Hypothalamus (tissue), 51 donors: ENCODE measurements at places on chromosomes 16 and 17.

DNA sequence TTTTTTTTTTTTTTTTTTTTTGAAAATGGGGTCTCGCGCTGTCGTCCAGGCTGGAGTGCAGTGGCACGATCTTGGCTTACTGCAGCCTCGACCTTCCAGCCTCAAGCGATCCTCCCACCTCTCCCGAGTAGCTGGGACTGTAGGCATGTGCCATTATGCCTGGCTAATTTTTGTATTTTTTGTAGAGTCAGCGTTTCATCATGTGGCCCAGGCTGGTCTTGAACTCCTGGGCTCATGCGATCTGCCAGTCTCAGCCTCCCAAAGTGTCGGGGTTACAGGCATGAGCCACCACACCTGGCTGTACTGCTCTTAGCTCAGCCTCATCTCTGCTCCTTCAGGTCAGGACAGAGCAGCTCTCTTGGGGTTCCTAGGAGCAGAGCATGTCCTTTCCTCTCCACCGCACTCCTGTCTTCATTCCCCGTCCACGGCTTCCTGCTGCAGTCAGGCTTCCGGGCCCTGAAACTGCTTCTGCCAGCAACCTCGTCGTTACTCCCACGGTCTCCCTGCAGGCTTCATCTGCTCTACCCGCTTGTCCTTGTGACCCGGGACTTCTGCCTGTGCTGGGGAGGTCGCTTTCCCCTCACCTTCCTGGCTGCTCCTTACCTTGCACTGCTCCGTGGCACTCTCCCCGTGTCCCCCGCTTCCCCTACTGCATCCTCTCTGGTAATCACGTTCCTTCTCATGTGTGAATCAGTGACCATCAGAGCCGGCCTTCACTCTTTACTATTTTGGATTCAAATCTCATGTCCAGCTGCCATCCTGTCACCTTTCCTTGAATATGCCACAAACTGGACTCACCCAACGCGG is 38.0 kb downstream of the PRMT7 start:
- DNase-seq: no peak

GRCh38 chr17:9765322-9765721 is 26.1 kb downstream of the DHRS7C start:
- no peak for DNase-seq

GRCh38 chr16:57462978-57463362 is 491 bp downstream of the POLR2C start:
- DNase-seq: no peak

- DNase-seq: peak; percentile 47
Observed at GRCh38 chr17:76598004-76598439, 12.4 kb upstream of the ST6GALNAC2 start.

DNA sequence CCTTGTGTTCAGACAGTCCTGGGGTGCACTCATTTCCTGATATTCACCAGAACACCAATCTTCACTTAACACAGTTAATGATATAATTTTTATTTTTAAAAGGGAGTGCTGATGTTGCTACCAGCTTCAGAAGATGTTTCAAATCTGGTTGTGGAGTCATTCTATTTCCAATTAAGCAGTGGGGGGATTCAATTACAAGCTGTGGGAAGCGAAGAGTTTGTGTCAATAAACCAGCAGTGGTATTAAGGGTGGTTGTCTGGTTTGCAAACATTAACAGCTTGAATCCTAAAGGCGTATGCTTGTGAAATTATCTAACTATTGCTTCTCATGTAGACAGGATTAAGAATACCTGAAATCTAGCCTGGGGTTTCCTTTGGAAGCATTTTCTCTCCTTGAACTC is 1637.5 kb upstream of the GOT2 start:
- no peak for DNase-seq

GRCh38 chr16:19431636-19432340 is 14.1 kb downstream of the TMC5 start:
- DNase-seq: no peak

DNA sequence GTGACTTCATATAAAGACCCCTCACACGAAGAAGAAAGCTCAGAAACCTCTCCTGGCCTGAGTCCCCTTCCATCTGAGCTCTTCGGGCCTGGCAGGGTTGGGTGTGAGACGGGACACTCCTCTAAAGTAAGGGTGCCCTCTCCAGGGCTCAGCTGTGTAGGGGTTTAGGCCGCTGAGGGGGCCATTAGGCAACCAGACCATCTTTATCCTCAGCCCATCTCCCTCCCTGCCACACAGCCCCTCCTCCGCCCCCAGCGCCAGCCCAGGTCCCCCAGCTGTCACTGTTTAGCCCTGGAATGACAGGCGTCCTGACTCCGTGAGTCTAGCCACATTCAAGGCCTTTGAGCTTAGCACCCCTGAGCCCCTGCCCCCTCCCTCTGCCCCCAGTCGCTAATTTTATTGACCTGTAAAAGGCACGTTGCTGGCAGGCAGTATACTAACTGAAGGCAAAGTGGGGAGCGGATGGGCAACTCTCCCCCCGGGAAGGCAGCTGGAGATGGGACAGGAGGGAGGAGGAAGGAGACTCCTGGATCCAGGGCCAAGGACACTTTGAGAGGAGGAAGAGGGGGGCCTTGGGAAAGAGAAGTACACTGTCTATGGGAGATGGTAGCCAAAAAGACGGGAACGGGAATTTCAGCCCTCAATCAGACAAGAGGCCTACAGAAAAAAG is 592 bp upstream of the ZNF385C start:
- no peak for DNase-seq

GRCh38 chr17:57410169-57410568 is 153.8 kb downstream of the MSI2 start:
- DNase-seq: no peak

DNA sequence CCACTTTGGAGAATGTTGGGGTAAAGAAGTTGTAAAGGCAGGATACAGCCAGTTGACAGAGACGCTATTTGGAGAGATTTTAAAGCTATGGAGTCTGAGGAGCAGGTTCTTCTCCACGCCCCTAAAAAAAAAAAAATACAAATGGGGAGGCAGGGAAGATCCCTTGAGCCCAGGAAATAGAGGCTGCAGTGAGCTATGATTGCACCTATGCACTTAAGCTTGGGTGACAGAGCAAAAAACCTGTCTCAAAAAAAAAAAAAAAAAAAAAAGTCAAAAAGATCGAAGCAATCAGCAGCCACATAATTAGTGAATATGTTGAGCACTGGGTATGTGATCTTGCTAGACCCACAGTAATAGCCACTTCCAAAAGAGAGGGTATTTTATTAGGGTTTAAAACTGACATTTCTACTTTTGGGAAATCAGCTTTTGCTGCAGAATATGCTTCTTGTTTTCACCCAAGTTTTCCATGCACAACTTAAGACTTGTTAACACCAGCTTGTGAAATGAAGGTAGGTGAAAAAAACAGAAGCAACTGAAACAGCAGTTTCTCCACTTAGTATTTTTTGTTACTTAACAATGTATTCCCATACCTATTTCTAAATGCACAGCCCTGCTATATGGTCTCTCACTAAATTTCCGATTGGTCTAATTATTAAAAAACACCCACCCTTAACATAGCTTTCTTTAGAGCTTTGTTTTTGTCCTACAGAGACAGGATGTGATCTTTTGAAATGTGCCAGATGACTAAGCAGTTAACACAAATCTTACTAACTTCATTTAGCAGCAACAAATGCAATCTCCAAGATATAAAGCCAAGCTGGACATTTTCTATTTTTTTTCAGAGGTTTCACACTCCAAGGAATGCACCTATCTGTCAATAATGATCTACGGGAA is 2.5 kb upstream of the ARL6IP1 start:
- no peak for DNase-seq
